ENCODE measurements at places on chromosomes 1 and 21. TPM values are rescaled to one million over a fixed set of nuclear protein-coding genes. Genes with fewer than 3 reads are reported as not detected.

GRCh38 chr1:83670909-83671565, 327.9 kb downstream of the TTLL7 start:
- DNase-seq = no peak

The PRELP gene
- total RNA-seq = 9.3 TPM

The TEKT2 gene
- total RNA-seq = 0.13 TPM

The GPR153 gene
- total RNA-seq = 19.6 TPM

- no peak for DNase-seq
These were observed 94.1 kb downstream of the NMNAT2 start for GRCh38 chr1:183323849-183324683.
